ENCODE measurements at places on chromosomes 3 and 15.

DNA sequence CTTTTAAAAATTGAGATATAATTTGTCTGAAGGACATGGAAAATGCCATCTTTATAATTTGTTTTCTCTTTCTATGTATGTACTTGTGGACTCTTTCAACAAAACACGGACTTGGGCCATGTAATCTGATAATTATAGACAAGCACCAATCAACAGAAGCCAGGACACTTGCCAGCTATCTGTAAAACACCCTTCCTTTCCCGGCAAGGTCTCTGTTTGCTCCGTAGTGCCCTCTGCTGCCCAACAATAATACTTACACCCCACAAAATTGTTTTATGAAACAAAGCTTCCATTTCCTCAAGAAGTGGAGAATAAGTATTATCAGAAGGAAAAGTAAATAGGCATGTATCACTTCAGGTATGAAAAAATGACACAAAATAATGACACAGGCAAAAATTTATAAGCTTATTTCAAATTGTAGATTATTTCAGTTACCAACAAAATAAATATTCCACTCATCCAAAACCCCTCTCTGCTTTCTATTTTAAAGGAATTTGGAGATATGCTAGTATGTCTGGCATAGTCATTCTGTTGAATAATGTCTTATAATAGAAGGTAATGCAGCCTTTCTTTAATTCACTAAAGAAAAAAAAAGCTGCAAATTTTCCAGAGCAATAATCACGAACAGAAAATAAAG, 32.8 kb downstream of the MYH15 start:
- DNase-seq: peak; percentile 80

DNA sequence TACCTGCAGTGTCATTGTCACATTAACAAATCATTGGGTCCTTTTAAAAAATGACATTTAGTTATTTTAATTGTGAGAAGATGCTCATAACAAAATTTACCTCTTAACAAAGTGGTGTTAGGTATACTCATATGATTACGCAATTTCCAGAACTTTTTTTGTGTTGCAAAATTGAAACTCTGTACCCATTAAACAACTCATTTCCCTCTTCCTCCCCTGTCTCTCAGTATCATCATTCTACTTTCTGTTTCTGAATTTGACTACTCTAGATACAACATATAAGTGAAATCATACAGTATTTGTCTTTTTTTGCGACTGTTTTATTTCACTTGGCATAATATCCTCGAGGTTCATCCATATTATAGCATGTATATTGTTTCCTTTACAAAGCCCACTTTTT, 58.7 kb upstream of the CHST2 start:
- peak; percentile 22 for DNase-seq

- no peak for DNase-seq
Observed at GRCh38 chr15:79863886-79864285, 32.9 kb downstream of the MTHFS start.

DNA sequence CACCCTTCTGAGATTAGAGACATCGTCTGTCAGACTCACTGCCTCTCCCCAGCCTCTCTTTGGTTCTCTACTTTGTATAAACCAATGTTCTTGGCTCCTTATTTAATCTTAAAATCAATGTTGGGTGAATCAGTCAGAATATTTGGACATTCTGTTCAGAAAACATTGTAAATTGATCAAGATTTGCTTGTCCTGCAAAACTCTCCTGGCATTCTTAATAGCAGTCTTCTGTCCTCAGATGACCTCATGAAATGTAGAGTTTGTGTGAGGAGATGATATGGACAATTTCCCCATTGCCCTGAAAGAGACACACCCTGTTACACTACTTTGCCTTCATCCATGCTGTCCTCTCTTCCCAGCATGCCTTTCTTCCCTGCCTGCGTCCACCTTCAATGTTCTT, 33.6 kb downstream of the CD200R1L start:
- no peak for DNase-seq

- DNase-seq: no peak
Observed at GRCh38 chr3:103337179-103337845, 902.5 kb downstream of the ZPLD1 start.

DNA sequence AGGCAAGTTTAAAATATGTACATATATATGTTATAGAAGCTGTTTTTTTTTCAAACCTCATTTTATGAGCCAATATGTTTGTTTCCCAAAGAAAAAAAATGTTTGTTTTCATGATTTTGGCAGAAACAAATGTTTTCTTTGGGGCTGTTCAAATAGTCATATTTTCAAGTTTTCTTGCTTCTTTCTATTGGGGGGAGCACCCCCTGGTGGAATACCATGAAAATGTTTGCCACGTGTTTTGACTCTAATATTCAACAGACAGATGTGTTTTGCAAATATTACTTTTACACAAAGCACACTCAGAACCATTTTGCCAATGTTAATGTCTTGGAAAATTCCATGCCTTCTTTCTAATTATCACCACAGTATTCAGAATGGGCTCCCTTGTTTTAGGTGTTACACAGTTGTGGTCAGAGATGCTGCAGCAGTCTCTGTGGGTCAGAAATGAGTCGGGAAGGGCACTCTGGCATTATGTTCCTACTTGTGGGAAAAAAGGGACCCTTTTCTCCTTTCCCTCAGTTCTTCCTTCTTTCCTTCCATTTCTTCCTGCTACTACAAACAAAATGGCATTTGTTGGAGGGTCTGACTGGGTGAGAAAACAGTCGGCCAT, 817.0 kb downstream of the TUSC7 start:
- DNase-seq: peak; percentile 1

DNA sequence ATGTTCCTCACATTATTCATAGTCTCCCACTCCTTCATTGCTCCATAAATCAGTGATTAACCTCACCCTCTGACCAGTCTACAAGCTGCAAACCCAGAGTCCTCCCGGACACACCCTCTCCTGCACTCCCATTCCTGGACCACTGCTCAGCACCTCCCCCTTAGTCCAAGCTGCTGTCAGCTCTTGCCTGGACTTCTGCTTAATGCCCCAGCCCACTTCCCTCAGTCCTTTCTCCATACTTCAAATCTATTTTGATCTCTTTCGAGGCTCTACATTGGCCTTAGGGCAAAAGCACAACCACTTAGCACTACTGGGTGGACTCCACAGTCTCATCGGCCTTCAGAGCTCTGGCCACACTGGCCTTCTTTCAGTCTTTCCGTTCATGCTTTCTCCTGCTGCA, 79.4 kb upstream of the FAM98B start:
- DNase-seq: no peak

DNA sequence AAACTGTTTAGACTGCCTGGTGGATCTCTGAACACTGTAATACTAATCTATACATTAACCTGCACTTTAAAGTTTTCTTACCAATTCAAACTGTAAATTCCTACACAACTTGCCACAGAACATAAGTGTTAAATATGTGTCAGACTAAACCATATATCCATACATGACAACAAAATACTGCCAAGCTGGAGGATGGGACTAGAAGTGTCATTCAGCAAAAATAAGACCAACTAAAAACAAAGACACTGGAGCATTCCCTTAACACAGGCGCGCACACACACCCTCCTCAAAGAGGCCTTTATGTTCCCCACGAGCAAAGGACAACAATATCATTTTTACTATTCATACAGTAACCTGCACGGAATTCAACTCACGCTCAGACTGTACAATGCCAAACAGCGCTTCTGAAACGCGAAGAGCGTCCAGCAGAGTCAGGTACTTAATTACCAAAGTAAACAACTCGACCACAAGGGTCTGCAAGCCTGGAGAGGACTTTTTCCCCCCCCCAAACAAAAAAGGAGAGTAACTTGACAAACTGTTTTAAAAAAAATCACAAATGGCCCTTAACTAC, 1.1 kb downstream of the DCUN1D1 start:
- peak; percentile 79 for DNase-seq

GRCh38 chr3:64152086-64152485, 73.2 kb downstream of the PRICKLE2 start:
- no peak for DNase-seq

- DNase-seq: no peak
Observed at GRCh38 chr15:66764072-66764786, 62.2 kb downstream of the SMAD6 start.

DNA sequence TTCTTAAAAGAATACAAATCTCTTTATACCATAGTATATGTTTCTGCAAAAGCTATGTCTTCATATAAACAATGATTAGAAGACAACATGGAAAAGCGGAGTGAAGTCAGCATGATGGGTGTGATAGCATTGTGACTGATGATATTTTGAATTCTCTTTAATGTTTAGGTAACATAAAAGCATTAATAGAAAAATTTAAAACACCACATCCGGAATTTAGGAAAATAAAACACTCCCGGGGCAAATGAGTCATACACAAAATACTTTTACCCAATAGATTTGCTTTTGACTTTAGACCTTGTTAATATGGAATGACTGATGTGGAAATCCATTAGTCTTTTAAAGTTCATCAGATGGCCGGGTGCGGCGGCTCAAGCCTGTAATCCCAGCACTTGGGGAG, 134.7 kb downstream of the P3H2 start:
- DNase-seq: no peak
